ENCODE measurements at places on chromosomes 6 and 20.
A peak's percentile ranks its signal among the peaks of the same experiment; 100 is the strongest.

DNA sequence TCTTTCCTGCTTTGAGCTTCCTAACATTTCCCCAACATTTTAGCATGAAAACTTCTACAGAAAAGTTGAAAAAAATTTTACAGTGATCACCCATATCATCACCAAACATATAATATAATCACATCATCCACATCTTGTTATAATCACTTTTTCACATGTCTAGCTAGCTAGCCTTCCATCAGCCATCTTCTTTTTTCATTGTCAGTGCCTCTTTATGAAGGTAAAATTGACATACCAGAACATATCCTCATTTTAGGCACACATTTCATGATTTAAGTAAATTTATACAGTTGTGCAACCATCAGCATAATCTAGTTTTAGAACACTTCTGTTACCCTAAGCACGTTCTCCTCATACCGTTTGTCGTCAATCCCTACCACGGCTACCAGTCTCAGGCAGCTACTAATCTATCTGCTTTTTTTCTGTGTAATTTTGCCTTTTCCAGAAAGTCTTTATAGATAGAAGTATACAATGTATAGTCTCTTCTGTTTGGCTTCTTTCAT, 73.7 kb downstream of the VEGFA start:
- no peak for DNase-seq

DNA sequence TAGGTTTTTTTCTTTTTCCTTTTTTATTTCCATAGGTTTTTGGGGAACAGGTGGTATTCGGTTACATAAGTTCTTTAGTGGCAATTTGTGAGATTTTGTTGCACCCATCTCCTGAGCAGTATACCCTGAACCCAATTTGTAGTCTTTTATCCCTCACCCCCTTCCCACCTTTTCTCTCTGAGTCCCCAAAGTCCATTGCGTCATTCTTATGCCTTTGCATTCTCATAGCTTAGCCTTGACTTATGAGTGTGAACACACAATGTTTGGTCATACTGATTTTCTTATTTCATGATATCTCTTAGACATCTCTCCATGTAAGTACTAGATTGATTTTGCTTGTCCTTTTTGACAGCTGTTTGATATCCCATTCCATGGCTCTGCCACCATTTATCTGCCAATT, 27.2 kb downstream of the TGM3 start:
- DNase-seq: no peak

DNA sequence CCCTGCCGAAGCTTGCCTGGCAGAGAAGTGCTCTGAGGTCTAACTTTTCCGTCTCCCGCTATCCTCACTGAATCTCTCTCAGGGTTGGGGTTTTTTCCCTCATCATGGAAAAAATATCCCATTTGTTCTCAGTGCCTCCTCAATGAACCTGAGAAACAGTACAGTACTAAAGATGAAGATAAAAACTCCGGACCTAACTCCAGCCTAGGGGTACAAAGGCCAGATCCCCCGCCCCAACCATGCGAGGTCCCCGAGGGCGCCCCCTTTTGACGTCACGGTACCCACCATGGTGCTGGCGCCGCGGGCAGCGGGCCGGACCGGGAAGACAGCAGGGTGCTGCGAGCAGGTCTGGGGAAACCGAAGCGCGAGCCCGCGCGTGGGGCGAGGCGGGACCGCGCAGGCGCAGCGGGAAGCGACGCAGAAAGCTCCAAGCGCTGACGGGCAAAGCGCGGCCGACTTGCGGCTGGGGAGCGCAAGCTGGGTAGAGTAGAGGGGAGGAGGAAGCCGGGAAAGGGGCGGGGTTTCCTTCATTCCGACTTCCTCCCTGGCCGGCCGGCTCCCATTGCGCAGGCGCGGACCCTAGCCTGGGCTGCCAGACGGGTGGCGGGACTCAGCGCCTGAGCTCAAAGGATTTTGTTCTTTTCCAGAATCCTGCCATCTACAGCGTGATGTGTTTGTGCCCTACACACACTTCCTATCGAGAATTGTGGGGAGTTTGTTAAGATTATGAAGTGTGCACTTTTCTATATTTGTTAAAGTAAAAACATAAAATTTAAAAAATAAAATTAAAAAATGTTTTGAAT, at the start of gene LSM2:
Gene LSM2, minus strand, starts transcription at position 497 of the 803 bp plus-strand sequence. Its CDS starts 209 bp downstream, at position 288.
- DNase-seq: peak; percentile 96

- no peak for DNase-seq
Observed at GRCh38 chr20:23205611-23206041, 119.5 kb upstream of the CD93 start.

DNA sequence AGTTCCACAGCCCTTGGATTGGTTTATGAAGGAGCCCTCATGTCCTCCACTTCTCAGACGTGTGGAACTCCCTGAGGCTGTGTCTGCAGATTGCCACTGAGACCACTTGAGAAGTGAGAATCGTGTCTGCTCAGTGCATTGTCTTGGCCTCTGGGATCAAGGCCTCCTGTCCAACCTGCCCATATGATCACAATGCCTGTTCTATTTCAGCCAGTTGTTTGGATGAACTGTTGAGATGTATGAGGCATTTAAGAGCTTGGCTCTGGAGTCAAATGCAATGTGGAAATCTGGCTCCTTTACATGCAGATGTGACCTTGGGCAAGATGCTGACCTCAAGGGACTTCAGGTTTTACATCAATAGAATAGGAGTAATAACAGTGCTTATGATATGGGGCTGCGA, 125.9 kb downstream of the SLC24A3 start:
- DNase-seq: no peak

DNA sequence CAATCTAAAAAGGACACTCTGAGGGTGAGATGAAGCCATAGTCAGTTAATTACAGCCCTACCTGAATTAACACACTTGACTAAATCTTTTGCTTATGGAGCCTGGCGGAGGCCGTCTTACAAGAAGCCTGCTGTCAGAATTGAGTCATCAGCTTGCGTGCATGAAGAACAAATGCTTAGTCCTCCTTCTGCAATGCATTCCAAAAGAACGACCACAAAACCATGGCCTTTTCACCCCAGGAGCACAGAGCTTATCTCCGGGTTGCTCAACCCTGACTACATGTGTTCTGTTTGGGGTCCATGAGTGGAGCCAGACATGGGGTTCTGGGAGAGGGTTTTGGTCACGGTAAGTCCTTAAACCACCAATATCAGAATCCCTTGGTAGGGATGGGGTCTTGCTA, 318.1 kb downstream of the CLIC5 start:
- DNase-seq: no peak

DNA sequence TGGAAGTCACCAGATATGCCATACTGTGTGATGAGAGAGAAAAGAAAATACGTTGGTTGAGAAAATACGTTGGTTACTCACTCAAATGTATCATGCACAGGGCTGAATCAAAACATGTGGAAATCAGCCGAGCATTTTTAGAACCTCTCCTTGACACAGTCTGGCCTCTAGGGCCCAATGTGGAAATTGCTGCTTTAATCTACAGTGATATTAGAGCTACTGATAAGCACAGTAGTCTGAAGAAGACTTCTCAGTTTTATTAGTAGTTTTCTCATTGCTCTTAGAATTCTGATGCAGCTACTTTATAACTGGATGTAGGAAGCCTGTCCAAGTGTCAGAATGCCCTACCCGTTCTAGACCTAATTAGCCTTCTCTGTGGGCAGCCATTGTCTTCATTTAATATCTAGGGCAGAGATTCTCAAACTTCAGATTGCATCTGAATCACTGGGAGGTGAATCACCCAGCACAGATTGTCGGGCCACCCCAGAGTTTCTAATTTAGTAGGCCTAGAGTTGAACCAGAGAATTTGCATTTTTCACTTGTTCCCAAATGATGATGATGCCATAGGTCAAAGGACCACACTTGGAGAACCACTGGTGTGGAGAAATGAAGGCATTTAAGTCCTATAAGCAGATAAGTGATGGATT, 229.1 kb downstream of the PLCB1 start:
- DNase-seq: no peak

- DNase-seq: no peak
Observed at GRCh38 chr6:130412556-130413290, 46.9 kb downstream of the TMEM200A start.

GRCh38 chr20:40741507-40742106, 52.6 kb upstream of the MAFB start:
- DNase-seq: peak; percentile 22

DNA sequence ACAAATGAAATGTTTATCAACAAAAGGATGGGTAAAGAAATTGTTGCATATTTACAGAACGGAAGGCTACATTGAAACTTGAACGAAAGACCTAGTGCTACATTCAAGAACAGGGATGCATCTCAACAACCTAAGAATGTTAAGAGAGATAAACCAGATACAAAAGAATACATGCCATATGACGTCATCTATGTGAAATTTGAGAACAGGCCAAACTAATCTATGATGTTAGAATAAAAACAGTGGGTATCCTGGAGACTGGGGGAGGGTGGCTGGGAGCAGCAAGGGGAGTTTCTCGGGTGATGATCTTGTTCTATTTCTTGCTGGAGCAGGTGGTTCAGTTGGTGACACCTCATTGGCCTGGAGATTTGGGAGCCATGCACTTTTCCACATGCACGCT, 81.5 kb downstream of the SULF2 start:
- no peak for DNase-seq

- DNase-seq: no peak
Observed at GRCh38 chr6:125013938-125014660, 51.9 kb downstream of the RNF217 start.

DNA sequence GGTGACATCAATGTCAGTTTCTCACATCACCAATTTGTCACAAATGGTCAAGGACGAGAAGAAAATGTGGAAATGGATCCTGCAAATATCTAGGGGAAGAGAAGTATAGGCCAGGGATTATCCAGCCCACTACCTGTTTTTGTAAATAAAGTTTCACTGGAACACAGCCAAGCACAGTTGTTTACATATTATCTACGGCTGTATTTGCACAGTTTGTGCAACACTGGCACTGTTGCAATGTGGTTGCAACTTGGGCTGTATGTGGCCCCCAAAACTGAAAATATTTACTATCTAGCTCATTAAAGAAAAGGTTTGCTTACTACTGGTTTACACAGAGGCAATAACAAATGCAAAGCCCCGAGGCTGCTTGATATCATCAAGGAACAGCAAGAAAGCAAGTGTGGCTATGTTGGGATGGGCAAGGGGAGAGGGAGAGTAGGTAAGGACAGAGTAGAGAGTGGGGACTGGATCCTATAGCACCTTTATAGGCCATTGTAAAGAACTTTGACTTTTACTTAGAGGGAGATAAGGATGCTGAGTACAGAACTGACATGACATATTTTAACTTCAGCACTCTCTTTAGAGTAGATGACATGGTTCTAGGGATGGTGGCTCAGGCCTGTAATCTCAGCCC, 11.8 kb upstream of the STXBP5 start:
- DNase-seq: no peak

- no peak for DNase-seq
Observed at GRCh38 chr6:158831571-158831970, 12.4 kb upstream of the EZR start.

GRCh38 chr20:14360416-14360815, 23.0 kb upstream of the FLRT3 start:
- DNase-seq: no peak

- no peak for DNase-seq
Observed at GRCh38 chr6:164069350-164069990, 655.0 kb downstream of the QKI start.

DNA sequence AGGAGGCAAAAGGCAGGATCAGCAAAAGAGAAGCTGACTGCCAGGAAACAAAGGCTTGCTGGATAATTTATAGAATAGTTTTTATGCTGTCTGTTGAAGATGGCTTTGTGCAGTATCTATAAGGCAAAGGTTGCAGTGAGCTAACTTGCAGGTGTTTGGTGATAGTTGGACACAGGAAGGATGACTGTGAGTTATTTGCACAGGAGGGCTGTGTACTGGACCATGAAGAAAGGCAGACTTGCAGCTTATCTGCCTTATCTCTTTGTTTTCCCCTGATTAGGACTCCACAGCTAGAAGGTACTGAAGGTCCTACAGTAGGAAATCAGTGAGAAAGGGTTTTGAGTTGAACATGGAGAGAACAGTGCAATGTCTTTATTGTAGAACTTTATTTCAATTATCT, 2.1 kb downstream of the BTN1A1 start:
- no peak for DNase-seq

DNA sequence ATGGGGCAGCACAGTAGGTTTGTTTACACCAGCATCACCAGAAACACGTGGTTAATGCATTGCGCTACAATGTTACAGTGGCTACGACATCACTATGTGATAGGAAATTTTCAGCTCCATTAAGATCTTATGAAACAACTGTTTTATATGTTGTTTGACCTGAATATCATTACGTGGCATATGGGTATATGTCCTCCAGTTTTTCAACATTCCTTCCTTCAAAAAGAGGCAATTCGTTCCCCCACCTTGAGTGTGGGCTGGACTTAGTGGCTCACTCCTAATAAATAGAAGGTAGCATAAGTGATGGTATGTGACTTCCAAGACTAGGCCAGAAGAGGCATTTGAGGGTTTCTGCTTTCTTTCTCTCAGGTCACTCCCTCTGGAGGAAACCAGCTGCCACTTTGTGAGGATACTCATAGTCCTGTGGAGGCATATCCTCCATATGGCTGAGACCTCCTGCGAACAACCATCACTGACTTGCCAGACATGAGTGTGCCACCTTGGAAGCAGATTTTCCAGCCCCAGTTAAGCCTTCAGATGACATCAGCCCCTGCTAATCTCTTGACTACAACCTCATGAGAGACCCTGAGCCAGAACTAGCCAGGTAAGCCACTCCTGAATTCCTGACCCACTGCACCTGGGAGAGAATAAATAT, 2.3 kb upstream of the TRAM2 start:
- no peak for DNase-seq

GRCh38 chr6:42251500-42251899, 33.8 kb upstream of the MRPS10 start:
- no peak for DNase-seq

DNA sequence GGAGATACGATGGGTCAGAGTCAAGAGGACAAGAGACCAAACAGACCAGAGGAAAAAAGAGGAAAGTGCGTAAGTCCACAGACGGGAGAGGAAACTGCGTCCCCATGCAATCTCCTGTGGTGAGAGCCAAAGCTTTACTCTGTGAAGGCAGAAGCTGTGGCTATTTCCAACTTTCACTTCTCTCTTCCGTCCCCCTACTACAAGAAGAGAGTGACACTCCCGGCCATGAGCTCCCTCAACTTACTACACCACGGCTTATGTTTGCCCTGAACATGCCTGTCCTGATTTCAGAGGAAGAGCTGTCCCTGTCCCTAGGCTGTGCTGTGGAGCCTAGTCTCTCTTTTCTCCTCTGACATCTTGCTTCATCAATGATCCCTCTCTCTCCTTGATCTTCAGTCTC, 11.5 kb upstream of the SSR1 start:
- DNase-seq: no peak

DNA sequence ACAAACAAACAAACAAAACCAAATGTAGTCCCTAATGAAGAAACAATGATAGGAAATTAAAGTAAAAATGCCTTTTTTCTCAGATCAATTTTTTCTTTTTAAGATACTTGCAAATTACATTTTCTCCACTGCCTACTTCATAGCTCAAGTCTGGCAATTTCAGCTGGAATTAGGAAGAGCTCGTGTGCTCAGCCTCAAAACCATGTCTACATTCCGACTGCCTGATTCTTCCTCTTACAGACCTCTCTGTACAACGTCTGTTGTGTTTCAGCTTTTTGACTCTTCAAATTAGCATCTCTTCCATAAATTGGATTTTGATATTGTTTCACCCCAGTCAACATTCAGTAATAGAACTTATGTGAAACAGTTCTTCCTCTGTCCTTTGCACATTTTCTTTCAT, 9.3 kb upstream of the EDN1 start:
- DNase-seq: no peak

- DNase-seq: no peak
Observed at GRCh38 chr6:135990439-135990838, 138.9 kb downstream of the PDE7B start.

Measured in NCI-H1105 (cell line).